ENCODE measurements at places on chromosomes 4 and X.

DNA sequence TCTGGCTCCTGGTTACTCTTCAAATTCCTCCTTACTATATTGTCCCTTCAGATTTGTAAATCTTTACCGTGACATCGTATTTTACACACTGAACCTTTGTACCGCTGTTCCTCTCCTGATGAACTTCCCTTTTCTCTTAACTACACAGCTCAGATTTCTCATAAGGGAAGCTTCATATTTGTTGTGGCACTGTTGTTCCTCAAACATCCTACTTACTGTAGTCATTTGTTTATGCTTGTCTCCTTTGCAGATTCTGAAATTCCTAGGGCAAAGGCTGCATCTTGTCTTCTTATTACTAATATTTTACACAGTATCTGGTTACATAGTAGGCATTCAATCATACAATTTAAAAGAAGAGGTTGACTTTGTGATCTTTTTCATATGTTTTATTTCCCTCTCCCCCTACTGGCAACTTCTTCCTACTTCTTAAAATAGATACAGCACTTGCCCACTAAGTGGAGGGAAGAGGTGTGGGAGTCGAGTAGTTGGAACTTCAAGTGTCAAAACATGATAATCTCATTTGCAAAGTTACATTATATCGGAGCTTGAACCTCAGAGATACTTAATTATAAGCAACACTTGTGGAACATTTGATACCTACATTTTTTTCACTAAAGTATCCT lies 50.0 kb downstream of the TET2 start:
- peak; percentile 72 for DNase-seq

GRCh38 chrX:47232197-47232802 lies 509 bp upstream of the USP11 start:
- DNase-seq: no peak

DNA sequence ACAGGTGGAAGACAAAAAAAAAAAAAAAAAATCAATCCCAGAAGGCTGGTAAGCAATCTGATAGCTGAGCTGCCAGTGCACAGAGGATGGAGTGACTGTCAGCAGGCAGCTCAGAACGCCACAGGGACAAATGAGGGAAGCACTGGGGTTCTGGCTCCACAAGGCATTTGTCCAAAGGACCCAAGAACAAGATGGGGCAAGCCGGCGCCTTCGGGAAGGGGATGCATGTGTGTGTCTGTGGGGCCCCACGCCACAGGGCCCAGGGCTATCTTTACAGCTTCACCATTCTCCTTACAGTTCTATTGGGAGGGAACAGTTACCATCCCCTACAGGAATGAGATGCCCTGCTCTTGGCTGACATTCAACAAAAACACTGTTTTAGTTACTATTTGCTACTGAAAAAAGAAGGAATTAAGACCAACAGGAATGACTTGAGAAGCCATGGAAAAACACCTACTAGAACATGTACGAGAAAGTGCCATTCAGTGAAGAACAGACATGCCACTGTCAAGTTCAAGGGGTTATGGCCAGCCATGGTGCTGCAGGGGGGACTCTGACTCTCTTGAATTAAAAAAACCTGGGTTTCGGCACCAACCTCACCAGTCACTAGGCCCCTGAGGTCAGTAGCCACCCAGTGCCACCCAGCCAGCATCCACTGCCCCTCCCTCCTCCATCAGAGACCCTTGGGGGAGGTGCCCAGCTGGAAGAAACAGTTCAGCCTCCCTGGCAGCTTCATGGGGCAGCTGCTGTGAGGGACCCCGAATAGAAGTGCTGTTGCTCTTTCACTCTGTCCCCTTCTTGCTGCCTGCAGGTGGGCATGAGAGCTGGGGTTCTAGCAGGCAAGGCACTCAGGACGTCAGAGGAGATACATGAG lies 18.5 kb downstream of the WDR1 start:
- no peak for DNase-seq

- no peak for DNase-seq
Observed at GRCh38 chrX:120244395-120244734, 6.2 kb upstream of the ZBTB33 start.

DNA sequence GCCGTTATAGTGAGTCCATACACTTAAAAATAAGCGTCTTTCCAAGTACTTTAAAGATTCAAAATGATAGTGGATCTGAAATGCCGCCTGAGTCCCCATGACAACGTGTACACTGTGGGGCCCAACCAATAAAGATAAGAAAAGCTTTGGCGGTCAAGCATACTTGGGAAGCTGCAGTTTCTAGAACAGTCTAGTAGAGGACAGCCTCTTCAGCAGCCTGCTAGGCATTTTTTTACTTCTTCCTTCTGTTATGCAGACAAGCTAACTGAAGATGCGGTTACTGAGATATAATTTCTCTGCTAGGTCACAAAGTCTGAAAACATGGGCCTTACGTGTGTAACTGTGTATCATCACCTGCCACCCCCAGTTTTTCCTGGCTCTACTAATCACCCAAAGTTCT lies 402 bp upstream of the UPRT start:
- DNase-seq: no peak

DNA sequence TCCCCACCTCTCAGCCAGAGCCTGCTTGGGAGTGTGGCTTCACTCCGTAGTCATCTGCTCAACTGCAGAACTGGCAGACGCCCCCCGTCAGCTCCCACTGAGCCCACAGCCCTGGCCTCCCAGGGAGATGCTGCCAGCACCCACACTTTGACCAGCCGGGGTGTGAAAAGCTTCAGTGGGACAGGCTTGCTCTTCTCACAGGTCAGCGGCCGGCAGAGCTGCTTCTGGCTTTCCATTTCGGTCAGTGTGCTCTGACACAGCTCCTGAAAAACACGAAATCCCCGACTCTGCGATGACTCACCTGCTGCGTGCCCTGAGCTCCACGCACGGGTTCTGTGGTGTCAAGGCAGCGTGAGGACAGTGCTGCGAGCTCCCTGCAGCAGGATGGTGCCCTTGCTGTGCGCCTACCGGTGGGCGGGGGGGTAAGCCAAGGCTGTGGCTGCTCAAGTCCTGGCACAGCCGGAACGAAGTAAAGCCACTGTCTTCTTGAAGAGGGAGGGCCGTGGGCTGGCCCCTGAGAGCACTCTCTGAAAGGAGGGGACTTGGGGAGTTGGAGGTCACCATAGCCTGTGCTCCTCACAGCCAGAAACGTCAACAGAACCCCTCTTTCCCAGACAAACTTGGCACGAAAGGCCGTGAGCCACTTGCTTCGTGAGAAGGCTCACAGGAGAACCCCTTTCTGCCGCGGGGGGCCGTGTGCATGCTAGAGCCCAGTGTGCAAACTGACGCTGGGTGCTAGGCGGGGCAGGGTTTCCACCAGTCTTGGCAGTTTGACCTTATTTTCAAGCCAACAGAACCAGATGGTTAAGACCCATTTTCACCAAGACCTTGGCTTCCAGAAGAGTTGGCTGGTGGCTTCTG lies 23.6 kb downstream of the NOP14 start:
- DNase-seq: no peak

DNA sequence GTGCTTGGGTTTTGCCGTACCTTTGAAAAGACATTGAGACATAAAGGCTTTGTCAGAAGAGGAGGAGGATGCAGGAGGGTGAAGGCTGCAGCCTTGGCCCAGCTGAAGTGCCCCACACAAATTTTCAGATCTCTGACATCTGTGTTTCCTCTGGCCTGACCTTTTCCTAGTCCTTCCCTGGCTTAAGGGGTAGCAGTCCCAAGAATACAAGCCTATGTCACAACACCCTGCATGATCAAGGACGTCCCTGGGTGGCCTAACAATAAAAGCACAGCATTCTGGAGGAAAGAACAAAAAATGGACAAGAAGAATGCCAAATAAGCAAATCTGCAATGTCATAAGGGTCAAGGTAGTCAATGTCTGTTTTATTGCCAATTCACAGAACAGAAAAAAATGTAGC lies 80.8 kb upstream of the FAM9C start:
- DNase-seq: no peak

DNA sequence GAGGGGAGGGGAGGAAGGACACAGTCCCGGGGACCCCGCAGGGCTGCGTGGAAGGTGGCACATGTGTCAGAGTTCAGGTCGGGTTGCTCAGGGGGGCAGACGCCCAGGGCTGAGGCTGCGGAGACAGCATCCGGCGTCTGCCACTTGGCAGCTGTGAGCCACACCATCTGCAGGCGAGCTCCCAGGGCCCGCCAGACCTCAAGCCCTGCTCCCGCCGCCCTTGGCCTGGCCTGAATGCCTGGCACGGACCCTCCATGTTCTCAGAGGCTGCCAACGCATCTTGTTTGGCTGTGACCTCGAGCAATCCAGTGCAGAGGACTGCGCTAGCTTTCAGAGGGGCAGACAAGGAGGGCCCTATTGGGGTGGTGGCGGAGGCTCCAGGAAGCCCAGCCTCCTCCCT lies 5.1 kb downstream of the BGN start:
- no peak for DNase-seq
